ENCODE measurements at places on chromosomes 3 and 15. TPM values are rescaled to one million over a fixed set of nuclear protein-coding genes. Genes with fewer than 3 reads are reported as not detected.

Gene MYO9A
- polyA plus RNA-seq, result 1.4 TPM

Gene RETNLB
- polyA plus RNA-seq, result not detected

Gene PCOLCE2
- 2.4 TPM for polyA plus RNA-seq

Gene NOX5
- 0.04 TPM for polyA plus RNA-seq

Gene COMMD2
- polyA plus RNA-seq, result 20.0 TPM

Gene DPH3
- 31.0 TPM for polyA plus RNA-seq

Gene CAMK1
- 10.7 TPM for polyA plus RNA-seq

Gene AGTR1
- polyA plus RNA-seq, result not detected

Gene PDIA3
- 463 TPM for polyA plus RNA-seq

DNA sequence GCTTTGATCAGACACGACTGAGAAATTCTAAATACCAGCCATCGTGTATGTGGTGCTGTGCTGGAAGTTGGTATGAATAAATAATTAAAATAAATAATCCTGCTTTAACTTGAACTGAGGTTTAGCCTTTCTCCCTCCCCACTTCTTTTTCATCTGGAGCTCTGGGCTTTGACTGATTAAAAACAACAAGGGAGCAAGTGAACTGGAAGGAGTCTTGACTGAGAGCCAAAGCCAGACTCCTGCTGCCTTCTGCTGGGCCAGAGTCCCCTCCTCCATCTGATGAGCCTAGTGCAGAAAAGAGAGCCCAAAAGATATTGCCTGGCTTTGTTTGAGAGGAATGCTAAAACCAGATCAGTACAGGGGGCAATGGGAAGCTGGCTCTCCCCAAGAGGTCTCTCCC lies 96.0 kb downstream of the CCNL1 start:
- no peak for DNase-seq

- DNase-seq, result no peak
Measured at GRCh38 chr3:11917051-11917450, 70.4 kb upstream of the TAMM41 start.

- DNase-seq, result peak; percentile 40
Measured at GRCh38 chr3:172606021-172606420, 82.8 kb upstream of the TNFSF10 start.

- DNase-seq, result no peak
Measured at GRCh38 chr3:117480525-117480924, 770.9 kb downstream of the TUSC7 start.

- DNase-seq, result no peak
Measured at GRCh38 chr3:46303240-46303639, 50.7 kb upstream of the CCR2 start.

- no peak for DNase-seq
Measured at GRCh38 chr3:37963016-37963415, 27.6 kb upstream of the VILL start.

- no peak for DNase-seq
Measured at GRCh38 chr3:160065282-160065681, 76.6 kb downstream of the IL12A start.

DNA sequence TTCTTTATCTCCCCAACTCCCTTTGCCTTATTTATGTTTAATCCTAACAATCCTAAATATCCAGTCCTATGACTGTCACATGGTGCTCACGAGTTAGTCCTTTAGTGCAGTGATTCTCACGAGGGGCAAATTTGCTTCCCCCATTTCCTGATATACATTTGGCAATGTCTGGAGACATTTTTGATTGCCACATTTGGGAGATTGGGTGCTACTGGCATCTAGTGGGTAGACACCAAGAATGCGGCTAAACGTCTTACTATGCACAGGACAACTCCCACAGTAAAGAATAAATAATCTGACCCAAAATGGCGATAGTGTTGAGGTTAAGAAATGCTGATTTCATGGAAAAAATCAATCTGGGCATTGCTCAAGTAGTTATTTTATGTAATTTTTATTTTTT lies 466.5 kb downstream of the ROBO2 start:
- DNase-seq, result no peak

DNA sequence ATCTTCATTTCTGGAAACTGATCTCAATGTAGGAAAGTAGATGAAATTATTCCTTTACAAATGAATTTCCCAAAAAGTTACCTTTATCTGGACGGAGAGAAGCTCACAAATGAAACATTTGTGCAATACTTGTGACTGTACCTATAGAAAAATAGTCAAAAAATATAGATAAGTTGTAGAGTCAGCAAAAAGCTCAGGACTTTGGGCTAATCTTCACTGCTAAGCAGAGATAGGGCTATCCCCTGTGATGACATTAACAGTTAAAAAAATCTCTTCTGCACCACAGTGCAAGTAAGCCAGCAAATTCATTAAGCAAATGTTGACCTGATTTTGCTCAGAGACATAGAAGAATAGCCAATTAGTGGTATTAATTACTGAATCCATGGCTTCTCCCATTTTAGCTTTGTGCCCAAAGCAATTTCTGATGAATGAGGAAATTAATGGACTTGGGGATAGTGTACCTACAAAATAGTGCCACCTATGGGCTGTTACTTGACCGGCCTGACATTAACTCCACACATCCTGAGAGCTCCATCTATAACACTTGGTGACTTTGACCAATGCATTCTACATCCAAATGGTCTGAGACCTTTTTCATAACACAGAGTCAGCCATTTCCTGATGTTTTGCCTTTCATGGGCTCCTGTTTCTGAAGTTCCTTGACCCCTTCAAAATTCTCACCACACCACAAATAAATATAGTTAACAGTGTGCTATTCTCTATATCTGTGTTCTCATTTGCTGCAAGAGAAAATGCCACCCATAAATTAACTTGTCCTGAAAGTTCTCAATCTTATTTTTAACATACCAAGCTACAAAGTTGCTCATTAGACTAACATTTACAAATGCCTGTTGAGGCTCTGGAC lies 105.0 kb downstream of the SSR3 start:
- no peak for DNase-seq

DNA sequence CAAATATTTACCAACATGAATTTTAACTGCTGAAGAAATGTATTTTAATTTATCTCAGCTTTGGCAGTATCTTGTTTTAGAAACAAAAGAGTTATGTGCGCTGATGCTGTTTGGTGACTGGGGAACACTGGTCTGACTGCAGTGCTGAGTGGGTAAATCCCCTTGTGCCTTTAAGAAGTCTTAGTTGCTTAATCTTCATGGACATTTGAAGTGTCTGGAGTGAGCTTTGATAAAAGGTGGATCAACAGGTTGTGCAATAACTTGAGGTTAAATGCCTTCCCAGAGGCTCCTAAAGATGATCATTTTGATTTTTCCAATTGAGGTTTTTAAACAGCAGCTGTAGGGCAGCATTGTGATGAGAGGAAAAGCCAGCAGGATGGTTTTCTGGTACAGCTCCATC lies 68.7 kb downstream of the TP63 start:
- no peak for DNase-seq

DNA sequence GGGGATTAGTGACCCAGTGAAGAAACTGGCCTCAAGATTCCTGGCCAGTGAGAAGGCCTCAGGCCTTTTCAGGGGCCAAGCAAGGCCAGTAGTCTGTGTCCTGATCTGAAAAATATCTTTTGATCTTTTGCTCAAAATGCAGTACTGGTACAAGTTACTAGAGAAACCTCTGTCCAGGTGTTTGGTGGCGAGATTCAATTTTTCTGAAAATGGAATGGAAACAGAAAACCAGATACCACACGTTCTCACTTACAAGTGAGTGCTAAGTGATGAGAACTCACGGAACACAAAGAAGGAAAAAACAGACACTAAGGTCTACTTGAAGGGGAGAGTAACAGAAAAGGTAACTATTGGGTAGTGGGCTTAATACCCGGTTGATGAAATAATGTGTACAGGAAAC lies 463.4 kb downstream of the ZIC1 start:
- DNase-seq, result no peak

- DNase-seq, result peak; percentile 82
Measured at GRCh38 chr3:140850210-140850955, 91.3 kb upstream of the SLC25A36 start.

- no peak for DNase-seq
Measured at GRCh38 chr15:66474135-66474534, 23.4 kb downstream of the SNAPC5 start.

GRCh38 chr3:88408935-88409334 lies 259.2 kb downstream of the C3orf38 start:
- DNase-seq, result no peak

- DNase-seq, result no peak
Measured at GRCh38 chr3:159855599-159856346, 132.9 kb upstream of the IL12A start.

DNA sequence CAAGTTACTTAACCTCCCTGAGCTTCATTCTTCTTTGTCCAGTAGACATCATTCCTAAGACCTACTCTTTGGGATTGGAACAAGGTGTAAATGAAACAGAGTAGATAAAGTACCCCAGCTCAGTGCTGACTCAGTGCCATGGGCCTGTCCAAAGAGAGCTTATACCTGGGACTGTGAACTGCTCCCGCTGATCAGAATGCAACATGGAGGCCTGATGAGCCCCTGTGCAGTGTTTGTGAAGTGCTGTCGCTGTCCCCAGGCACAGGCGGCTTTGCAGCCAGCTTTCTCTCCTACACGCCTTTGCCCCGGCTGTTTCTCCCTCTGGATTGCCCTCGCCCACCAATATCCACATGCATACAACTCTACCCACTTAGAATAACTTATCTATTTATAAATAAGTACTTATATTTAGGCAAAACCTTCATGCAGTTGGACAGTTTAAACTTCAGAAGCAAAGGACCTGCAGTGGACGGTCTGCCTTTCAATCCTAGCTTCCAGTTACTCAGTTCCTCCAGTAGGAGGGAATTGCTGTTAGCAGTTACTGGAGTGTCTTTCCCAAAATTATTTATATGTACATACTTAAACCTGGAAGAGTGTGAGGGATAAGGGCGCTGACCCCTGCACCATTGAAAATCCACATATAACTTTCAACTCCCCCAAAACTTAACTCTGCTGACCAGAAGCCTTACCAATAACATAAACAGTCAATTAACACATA lies 80.0 kb downstream of the CORO2B start:
- DNase-seq, result no peak

- DNase-seq, result no peak
Measured at GRCh38 chr3:71541313-71541712, 42.2 kb downstream of the FOXP1 start.

DNA sequence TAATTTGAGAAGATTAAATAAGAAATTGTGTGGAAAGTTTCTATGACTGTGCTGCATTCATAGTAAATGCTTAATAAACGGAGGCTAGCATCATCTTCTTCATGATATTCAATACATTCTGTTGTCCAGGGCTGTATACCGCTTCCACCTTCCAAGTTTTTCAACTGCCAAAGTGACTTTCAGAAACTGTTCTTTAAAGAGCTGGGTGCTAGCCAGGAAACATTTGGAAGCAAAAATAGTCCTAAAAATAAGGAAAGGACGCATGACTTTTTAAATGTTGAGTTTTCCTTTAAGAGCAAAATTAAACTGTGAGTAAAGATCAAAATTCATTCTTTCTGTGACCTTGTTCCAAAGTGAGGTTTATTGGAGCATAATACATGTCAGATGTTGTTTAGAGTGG lies 9.4 kb upstream of the ERC2 start:
- DNase-seq, result no peak

- peak; percentile 80 for DNase-seq
Measured at GRCh38 chr3:124592658-124593441, 137.4 kb upstream of the UMPS start.

GRCh38 chr15:87971076-87971475 lies 285.5 kb downstream of the NTRK3 start:
- DNase-seq, result no peak

- no peak for DNase-seq
Measured at GRCh38 chr3:179072100-179072438, 460 bp upstream of the ZMAT3 start.

GRCh38 chr3:126253072-126253471 lies 72.7 kb upstream of the ALDH1L1 start:
- no peak for DNase-seq

GRCh38 chr15:54187325-54187724 lies 209.1 kb downstream of the UNC13C start:
- DNase-seq, result no peak
